ENCODE measurements at places on chromosomes 3 and 15.

- DNase-seq, result no peak
Measured at GRCh38 chr15:77168141-77168540, 97.2 kb upstream of the TSPAN3 start.

DNA sequence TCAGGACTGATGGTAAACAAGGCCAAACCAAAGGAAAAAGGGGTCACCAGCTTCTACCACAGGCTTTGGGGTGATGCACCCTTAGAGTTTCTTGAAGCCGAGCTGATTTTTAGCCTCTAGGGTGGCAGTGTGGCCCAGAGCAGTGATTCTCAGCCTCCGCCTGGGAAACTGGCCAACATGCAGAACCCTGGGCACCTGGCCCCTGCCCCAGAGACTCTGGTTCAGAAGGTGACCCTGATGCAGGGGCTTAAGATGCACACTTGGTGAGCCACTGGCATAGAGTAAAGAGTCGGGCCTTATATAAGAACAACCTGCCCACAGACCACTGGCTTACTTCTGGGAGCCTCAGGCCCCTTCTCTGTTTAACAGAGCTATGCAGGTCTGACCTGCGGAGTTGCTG is 44.5 kb downstream of the SYNM start:
- no peak for DNase-seq

- no peak for DNase-seq
Measured at GRCh38 chr3:193483988-193484539, 70.6 kb downstream of the ATP13A4 start.

- no peak for DNase-seq
Measured at GRCh38 chr15:41490355-41490754, 3.3 kb upstream of the ITPKA start.

GRCh38 chr3:30167541-30168011 is 438.8 kb upstream of the TGFBR2 start:
- no peak for DNase-seq

GRCh38 chr15:99142562-99142961 is 37.7 kb downstream of the SYNM start:
- no peak for DNase-seq

- DNase-seq, result no peak
Measured at GRCh38 chr3:16478516-16478915, 35.0 kb downstream of the RFTN1 start.

DNA sequence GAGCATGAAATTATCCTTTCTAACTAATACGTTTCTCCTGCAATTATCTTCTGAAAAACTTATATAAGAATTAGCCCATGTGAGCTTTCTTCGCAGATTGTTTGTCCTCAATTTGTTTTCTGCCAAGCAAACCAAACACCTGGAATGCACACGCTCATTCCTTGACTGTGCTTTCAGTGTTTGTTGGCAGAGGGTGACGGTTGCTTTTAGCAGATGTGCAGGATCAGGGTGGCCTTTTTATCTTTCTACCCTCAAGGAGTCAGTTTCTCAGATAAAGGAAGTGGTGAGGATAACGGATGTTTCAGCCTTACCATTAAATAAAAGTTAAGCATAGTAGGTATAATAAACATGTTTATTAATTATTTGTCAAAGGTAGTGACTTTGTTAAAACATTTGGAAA is 15.2 kb downstream of the ARPP21 start:
- no peak for DNase-seq

DNA sequence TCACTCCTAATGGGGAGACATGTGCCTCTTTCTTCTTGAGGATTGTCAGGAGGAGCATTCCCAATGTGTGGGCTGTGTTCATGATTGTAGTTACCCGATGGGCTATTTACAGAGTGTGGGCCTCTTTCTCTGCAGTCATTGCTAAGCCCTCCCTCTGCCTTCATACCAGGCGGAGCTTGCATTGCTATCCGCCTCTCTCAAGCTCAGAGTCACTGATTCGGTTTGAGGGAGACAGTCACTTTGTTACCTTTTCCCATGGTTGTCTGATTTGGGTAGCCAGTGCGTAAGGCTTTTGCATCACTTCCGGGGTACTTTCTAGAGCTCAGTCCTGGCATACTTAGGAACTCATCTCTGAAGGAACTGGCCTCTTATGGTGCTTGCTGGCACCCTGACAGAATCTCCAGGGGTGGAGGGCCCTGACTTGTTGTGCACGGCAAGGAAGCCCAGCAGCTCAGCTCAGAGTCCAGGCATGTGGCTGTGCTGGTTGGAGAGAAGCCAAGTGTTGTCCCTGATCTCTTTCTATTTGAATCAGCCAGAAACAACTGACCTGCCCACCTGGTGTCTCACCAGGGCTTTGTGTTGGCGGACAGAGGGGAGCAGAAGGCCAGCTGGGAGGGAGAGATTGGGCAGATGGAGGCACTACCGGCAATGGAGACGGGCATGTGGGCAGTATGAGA is 79.8 kb downstream of the EPHB1 start:
- DNase-seq, result no peak

- DNase-seq, result no peak
Measured at GRCh38 chr15:79617071-79617470, 184.9 kb downstream of the MINAR1 start.

GRCh38 chr3:20846832-20847231 is 660.8 kb upstream of the SGO1 start:
- DNase-seq, result no peak

DNA sequence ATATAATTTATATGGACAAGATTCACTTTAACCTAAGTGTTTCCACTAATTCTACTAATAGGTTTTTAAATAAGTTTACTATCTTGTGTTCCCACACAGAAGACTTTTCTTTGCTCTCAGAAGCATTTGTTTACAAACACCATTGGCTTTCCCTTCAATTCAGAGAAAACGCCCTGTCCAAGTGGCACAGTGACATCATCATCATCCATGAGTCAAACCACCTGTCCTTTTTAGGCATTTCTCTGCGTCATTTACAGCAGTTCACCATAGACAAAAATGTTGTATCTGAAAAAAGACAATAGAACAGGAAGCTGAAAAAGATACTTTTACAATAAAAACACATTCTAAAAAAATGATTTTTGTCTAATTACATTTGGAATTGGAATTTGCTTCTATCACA is 9.3 kb upstream of the BCL2L10 start:
- DNase-seq, result no peak

DNA sequence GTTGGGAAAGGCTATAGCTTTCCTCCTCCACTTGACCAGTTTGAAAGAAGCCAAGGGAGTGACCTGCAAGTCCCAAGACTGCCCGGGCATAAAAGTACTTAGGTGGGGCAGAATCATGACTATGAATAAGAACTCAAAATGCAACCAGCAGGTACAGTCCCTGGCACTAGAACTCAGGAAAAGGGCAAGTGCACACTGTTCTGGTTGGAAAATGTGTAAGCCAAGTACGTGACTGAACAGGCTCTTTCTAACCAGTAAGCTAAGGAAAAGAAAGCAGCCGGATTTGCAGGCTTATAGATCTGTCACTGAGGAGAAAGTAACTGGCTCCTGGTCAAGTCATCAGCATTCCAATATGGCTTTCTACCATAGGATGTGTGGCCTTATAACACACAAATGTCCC is 101.2 kb upstream of the SLC4A7 start:
- no peak for DNase-seq

GRCh38 chr3:74127256-74127655 is 487.2 kb downstream of the CNTN3 start:
- no peak for DNase-seq

DNA sequence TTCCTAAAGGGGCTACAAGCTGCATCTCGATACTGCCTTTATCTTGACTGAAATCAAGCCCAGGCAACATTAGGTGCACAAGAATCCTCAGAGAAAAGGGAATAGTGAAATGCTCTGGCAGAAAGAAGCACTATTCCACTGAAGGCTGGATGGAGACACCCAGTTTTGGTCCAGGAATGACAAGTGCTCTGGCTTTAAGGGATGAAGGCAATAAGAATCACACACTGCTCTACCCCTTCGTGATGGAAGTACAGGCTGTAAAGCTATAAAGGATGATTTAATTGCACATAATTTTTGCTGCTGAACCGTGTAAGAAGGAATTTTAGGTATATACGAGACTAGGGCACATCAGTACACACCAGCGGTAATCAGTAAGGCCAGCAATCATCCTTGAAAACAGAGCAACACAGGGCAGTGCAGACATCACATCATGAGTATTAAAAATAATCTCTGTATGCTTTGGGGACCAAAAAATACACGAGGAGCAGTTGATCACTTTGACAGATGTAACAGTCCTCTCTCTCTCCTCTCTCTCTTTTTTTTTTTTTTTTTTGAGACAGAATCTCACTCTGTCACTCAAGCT is 414.6 kb upstream of the TBL1XR1 start:
- DNase-seq, result no peak

Data from CD8-positive, alpha-beta memory T cell (primary cell).